ENCODE measurements at places on chromosomes 3 and 15.

DNA sequence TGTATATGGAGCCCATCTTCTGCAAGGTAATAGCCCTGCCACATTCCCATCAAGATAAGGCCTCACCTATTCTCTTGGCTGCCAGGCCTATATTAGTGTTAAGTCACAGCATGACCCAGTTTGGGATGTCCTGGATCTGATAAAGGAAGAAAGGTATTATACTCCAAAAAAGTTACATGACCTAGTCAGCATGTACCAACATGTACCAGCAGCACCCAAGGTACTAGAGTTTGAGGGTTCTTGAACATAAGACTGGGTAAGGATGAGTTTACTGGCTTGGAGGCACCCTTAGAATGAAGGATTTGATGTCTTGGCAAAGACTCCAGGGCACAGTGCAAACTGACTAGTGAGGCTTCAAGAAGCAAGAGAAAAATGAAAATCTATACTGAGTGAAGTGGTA is 232.5 kb downstream of the SQOR start:
- DNase-seq = no peak

DNA sequence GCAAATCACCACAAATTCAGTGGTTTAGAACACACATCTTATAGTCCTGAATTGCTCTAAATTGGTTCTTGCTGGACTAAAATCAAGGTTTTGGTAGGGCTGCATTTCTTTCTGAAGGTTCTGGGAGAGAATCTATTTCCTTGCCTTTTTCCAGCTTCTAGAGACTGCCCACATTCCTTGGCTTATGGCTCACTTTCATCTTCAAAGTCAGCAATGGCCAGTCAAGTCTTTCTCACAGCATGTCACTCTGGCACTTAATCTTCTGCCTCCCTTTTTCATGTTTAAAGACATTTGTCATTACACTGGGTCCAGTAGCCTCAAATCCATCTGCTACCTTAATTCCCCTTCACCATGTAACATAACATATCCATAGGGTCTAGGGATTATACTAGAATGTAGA is 149.0 kb downstream of the NEK10 start:
- DNase-seq = no peak

GRCh38 chr3:72047221-72047871 is 262.4 kb upstream of the PROK2 start:
- no peak for DNase-seq

GRCh38 chr15:99916668-99917223 is 183.5 kb upstream of the LYSMD4 start:
- no peak for DNase-seq

- no peak for DNase-seq
Observed at GRCh38 chr15:59313641-59314332, 58.9 kb downstream of the MYO1E start.

GRCh38 chr15:70741107-70741531 is 22.2 kb downstream of the UACA start:
- DNase-seq = no peak
